Left renal pelvis (tissue), 4 donors: ENCODE measurements at places on chromosomes 16 and 17. TPM values are rescaled to one million over a fixed set of nuclear protein-coding genes. Genes with fewer than 3 reads are reported as not detected.

- no peak for DNase-seq
Measured at GRCh38 chr17:6862825-6863224, 31.3 kb upstream of the TEKT1 start.

The TBC1D3H gene
- polyA plus RNA-seq: not detected

DNA sequence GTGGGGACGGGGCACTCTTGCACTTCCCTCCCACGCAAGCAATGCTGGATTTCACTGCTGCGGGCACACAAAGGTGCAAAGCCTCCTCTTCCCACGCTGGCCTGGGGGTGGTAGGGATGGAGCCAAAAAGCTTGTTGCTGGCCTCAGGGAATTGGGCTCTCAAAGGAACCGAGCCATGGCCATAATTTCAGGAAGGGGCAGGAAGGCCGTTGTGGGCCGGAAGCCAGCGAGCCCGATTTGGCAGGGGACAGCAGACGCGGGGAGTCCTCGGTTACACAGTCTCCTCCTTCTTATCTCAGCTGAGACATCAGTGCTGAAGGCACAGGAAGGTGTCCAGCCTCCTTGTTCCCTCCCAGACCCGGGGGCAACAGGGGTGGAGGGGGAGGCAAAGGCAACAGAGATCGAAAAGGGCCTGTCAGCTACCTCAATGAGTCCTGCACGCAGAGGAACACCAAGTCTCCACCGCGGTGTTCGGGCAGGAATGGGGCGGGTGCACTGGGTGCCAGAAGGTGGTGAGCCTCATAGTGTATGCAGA, 59.5 kb downstream of the SLFN11 start:
- DNase-seq: no peak

The KRT12 gene
- polyA plus RNA-seq: not detected

The CDK5RAP3 gene
- polyA plus RNA-seq: 154 TPM

DNA sequence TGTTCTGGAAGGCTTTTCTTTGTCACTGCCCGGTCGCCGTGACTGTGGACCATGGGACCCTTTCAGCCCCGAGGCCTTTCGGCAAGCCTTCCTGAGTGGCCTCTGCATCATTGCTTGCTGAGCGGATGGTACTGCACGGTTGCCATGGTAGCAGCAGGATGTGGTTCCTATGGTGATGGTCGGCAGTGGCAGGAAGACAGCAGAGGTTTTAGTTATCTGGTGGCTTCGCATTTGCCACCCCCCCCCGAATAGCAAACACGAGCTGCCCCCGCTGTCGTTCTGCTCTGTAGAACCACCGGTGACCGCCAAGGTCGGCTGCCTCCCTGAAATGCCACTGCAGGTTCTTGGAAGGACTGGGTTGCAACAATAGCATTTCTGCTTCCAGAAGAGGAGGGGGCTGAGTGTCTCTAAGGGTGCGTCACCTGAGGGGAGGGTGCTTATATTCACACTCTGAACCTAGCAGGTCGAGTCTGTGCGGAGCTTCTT, 76.6 kb downstream of the CMIP start:
- no peak for DNase-seq

DNA sequence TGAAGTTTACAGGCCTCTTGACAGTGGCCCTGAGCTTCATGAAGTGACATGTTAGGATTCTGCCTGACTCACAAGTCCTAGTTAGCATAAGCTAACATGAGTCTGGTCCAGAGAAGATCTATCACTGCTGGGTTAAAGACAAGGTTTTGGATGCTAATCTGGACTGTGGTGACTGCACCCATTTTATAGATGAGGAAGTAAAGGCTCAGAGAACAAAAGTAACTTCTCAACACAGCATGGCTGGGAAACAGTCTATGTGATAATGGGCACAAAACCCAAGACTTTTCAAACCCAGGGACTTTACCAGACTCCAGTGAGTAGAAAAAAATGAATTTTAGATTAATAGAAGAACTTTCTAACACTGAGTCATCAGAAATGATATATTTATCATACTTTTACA, 236.8 kb upstream of the IRX5 start:
- no peak for DNase-seq
